Retina (tissue), 1 donor: ENCODE measurements at places on chromosomes 11 and 22.

GRCh38 chr11:68436985-68437926, 23.3 kb upstream of the PPP6R3 start:
- DNase-seq = no peak

DNA sequence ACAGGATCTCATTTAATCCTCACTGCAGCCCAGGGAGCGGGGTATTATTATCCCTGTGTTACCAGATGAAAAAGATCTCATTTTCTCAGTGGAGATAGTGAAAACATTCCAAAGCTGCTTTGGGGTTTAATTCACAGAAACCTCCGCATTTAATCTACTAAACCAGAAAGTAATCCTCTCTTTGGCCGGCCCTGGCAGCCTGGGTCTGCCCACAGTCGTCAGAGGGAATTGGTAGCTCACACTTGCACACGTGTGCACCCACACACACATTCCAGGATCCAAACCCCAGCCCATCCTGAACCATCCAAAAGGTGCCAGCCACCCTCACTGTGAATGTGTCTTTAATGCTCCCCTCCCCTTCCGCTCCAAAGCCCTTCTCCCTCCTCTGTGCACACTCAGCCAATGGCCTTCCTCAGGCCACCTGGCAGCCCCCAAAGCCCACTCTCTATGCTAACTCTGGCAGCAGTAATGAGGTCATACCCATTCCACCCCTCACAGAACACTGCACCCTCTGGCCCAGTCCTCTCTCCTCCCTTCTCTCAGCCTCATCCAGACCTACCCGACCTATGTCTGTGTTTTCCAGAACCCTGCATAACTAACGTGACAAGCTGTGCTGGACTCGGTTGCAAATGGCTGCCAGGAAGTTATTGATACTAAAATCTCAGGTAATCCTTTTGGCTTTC, 466.2 kb downstream of the SOX6 start:
- peak; percentile 32 for DNase-seq

DNA sequence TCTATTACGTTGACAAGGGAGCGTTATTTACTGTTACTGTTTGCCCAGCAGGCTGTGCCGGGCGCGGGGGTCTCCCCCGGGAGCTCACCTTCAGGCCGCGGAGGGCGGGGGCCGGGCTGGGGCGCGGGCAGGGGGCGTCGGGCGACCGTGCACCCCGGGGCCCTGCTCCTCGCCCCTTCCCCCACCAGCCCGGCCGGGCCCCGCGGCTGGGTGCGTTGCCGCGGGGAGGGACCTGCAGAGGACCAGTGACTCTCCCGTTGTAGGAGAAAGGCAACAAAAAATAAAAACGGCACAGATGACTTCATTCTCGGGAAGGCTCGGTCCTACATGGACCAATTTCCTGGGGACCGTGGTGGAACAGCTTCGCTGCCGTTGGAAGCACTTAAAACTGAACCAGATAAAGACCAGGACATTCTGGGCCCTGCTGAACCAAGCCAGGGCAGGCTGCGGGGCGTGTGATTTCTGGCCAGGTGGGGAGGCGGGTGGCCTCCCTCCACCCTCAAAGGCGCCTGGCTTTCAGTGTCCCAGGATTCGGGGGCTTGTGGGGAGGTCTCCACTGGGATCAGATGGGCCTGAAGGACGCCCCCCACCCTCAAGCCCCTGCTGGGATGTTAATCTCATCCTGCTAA, 57.4 kb downstream of the IGLL1 start:
- DNase-seq = peak; percentile 72

DNA sequence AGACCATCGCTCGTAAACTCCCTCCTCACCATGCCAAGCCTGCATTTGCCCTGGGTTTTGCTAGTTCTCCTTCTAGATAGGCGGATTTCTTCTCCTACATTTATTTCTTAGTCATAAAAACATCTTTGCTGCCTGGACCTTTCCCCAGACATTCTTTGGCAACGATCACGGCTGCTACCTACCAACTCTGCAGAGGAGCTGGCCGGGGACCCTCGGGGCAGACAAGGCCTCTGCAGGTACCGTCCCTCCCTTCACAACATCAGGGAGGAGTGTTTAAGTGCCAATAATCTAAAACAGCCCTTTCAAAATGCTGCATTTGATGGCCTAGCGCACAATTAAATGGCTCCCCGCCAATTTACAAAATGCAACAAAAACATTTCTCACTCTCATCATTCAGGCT, 34.4 kb downstream of the BRD1 start:
- no peak for DNase-seq

GRCh38 chr11:116229236-116229970, 543.4 kb downstream of the BUD13 start:
- DNase-seq = no peak

GRCh38 chr11:68632802-68633201, 51.5 kb upstream of the GAL start:
- DNase-seq = peak; percentile 32

GRCh38 chr11:70642266-70642665, 243.9 kb downstream of the CTTN start:
- no peak for DNase-seq
